ENCODE measurements at places on chromosomes 2 and 18. TPM values are rescaled to one million over a fixed set of nuclear protein-coding genes. Genes with fewer than 3 reads are reported as not detected.

Gene UGT1A8
- polyA plus RNA-seq, result not detected

Gene RTP5
- polyA plus RNA-seq, result not detected

Gene ZCCHC2
- 1.6 TPM for polyA plus RNA-seq

Gene ACTR3
- 501 TPM for polyA plus RNA-seq

Gene TEKT4
- polyA plus RNA-seq, result not detected

Gene IL18R1
- 37.4 TPM for polyA plus RNA-seq

Gene CELF4
- polyA plus RNA-seq, result not detected

Gene PTMA
- polyA plus RNA-seq, result 953 TPM

Gene HOXD9
- not detected for polyA plus RNA-seq

Gene CD8B2
- polyA plus RNA-seq, result 0.43 TPM

Gene IL1RL1
- polyA plus RNA-seq, result 1.8 TPM

Gene LAPTM4A
- 164 TPM for polyA plus RNA-seq
